ENCODE measurements at places on chromosomes 1 and 21.

DNA sequence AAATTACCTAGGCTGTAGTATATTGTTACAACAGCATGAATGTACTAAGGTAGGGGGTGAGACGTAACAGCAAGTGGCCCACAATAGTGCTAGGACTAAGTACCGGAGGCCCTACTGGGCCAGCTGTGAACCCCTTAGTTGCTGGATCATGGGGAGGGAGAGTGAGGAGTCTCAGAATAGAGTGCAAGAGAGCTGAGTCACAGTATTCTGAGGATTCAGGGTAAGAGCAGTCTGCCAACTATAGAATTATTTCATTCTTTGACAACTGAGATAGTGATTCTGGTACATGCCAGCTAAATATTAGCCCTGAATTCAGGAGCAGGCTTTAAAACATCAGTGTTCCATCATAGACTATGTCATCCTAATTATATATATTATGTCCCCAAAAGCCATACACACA, 218.7 kb downstream of the TM2D1 start:
- no peak for DNase-seq

DNA sequence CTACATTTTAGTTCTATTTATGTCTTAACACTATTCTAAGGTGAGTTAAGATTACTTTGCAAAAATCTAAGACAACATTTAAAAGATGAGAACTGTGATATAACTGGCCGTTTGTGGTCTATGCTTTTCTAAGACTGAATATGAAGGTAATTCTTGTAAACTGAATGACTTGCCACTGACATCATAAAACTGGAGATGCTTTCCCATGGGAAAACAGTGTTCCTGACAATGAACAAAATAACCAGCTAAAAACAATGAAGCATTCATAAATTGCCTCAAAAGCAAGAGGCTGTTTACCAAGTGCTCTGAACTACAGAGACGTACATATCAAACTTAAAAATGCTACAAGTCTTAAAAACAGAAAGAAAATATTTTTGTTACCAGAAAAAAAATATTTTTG, 54.7 kb downstream of the APP start:
- DNase-seq, result no peak

DNA sequence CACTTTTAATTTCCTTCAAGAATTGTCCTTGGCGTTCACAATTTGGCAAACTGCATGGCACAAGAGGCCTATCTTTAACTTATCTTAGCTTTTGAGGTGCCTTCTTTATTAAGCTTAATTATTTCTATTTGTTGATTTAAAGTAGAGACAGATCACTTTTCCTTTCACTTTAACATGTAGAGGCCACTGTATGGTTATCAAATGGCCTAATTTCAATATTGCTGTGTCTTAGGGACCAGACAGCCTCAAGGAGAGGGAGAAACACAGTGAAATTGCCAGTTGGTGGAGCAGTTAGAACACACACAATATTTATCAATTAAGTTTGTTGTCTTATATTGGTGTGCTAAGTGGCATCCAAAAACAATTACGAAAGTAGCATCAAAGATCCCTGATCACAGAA, 1013.9 kb downstream of the KCNT2 start:
- no peak for DNase-seq

DNA sequence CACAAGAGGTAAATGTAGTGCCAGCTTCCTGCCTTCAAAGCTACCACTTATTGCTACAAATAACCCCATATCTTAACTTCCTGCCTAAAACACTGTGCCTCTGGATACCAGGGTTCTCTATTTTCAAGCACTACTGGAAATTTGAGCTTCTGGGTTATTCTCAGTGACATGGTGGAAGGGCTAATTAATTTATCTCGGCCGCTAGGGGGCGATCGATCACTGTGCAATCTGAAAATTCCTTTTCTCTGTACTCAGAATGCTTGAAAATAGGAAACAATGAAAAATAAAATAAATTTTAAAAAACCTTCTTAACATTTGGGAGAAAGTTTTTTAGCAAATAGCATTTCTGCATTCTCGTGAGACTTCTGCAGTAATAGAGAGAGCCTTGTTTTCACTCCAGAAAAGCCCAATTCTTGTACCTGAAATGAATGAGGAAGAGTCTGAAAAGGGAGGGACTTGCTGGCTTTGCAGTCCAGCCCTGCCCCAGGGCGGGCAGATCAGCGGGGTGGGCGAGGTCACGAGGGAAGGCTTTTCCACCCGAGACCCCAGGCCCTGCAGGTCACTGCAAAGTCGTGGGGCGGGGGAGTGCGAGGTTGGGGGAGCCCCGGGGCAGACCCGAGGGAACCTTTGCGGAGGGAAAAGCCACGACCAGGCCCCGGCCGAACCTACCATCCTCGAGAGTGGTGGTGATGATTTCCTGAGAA, 276.7 kb downstream of the PCP4 start:
- DNase-seq, result no peak

GRCh38 chr1:179168536-179168935, 60.9 kb downstream of the ABL2 start:
- no peak for DNase-seq

DNA sequence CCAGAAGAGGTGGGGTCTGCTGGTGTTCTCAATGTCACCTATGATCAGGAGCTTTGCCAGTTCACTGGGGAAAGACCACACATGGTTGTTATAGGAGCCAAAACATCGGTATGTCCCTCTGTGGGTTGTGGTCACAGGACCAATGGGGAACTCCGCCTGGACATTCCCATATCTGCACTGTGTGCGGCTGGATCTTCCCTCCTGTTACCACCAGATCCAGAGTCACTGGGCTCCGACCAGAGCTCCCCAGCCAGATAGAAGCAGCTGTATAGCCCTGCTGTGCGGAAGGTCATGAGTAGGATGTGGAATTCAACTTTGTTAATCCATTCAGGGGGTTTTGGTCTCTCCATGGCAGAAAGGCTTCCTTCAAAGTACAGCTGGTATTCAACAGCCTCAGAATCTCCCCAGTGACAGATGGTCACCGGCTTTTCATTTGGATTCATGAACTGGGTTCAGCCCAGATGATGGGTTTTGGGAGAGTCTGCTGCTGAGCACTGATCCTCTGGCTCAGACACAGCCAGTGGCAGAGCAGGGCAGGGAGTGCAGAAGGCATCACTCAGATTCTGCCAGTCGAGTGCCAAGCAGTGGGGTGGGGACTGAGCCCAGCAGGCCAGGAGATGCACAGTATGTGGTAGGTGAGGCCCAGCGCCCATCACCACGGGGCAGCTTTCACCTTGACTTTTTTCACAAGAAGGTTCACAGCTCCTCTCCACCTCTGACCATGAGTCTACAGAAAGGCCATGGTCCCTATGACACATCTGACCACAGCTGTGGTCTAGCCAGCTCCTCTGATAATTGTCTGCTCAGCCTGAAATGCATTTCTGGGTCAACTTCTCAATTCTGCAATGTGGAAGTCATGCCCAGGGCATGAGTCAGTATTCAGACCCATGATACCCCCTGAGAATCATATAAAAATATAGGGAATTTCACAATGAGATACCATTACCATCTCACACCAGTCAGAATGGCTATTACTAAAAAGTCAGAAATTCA, 2.9 kb upstream of the SHCBP1L start:
- DNase-seq, result no peak

GRCh38 chr1:88296642-88297041, 387.4 kb upstream of the PKN2 start:
- no peak for DNase-seq

- no peak for DNase-seq
Observed at GRCh38 chr1:112092656-112093371, 103.3 kb upstream of the KCND3 start.

DNA sequence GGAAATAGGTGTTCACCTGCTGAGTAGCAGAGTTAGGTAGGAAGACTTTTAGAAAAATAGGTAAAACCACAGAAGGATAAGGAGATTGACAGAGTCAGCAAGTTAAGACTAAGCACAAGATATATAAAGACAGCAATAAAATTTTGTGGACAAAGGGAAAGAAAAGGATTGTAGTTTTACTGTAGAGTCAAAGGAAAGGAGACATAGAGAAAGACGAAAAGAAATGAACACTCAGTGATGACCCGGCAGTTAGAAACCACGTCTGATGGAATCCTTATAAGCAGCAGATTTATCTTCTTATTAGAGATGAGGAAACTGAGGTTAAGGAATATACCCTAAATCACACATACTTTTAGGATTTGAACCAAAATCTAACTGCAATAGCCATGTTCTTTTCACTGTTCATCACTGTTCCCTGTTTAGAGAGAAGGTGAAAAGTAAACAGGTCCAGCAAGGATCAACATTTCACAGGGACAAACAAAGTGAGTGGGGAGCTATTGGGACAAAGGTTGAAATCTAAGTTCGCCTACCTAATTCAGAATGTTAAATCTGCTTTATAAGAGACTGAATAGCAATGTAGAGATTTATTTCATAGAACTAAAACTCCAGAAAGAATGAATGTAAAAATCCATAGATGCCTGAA, 6.8 kb downstream of the FRRS1 start:
- DNase-seq, result no peak

GRCh38 chr1:48619539-48619938, 147.5 kb upstream of the SPATA6 start:
- no peak for DNase-seq

DNA sequence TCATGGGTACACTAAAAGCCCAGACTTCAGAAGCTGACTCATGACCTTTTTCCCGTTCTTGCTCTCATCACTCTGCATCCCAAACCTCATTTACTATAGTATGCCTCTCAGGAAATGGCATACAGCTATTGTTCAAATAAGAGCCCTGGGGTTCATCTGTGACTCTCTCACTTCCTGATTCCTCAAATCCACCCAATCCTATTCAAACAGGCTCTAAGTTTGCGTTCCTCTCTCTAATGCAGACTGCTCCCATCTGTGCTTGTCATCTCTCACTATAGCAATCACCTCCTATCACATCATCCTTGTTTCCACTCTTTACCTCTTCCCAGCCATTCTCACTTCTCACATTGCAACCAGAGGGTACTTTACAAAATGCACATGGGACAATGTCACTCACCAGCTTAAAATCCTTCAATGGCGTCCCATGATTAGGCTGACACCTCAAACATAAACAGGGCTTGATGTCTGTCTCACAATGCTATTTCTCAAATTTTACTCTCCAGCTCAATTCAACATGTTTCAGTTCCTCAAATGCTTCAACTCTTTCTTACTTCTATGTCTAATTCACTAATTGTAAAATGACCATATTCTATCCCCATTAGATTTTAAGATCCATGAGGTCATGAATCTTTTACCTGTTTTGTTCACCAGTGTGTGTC, 408.4 kb downstream of the NTNG1 start:
- no peak for DNase-seq

DNA sequence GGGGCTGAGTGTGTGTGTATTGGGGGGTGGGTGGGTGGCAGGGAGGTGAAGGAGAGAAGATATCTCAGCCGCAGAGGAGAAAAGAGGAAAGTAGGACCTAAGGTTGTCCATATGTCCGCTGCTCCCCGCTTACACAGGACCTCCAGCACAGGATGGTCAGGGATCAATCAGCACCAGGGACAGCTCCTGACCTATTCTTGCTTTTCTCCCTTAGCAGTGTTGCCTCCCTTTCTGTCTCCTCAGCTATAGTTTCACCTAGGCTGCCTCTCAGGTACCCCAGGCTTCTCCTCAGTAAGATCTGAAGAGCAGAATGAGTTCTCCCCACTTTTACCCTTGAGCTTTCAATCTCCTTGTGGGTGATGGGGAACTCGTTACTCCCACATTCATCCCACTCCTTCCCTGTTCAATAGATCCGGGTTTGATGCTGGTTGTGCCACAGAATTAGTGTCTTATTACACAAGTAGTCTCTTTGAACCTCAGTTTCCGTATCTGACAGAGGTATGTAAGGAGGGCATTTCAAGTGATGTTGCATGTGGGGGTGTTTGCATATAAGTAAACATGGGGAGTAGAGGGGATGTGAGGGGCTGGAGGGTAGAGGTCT, 1.4 kb upstream of the DPH2 start:
- no peak for DNase-seq

DNA sequence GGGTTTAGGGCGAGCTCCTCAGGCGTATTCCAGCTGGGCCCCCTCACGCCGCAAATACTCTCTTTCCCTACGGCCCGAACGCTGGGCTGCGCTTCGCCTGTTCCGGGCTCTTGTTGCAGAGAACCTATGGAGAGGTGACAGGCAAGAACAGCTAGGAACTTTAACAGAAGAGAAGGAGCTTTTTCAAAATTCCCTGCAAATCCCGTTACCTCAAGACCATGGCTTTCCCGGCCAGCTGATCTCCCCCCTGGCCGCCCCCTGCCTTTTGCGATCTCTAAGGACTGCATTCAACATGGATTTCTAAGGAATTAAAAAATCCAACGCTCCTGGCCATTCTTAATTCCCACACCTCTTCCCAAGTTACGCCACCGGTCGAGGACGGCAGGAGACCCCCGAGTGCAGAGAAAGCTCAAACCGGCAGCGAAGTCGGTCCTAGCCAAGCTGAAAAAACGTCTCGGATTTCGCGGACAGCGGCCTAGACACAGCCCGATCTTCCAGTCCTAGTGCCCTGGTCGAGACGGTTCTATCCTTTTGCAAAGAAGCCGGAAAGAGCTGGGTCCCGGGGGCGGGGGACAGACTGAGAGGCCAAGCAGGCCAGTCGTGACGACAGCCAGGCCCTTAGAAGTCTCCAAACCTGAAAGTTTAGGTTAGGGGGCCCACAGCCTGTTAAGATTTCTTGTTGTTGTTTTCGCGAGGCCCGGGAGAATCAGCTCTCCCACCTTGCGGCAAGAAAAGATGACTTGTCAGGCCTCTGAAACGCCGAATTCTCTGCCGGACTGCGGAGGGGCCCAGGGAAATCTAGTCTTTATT, 1.1 kb upstream of the TBX15 start:
- DNase-seq, result no peak

GRCh38 chr1:112605633-112606327, 13.2 kb downstream of the ST7L start:
- no peak for DNase-seq

GRCh38 chr1:61142726-61143500, 60.6 kb downstream of the NFIA start:
- no peak for DNase-seq

DNA sequence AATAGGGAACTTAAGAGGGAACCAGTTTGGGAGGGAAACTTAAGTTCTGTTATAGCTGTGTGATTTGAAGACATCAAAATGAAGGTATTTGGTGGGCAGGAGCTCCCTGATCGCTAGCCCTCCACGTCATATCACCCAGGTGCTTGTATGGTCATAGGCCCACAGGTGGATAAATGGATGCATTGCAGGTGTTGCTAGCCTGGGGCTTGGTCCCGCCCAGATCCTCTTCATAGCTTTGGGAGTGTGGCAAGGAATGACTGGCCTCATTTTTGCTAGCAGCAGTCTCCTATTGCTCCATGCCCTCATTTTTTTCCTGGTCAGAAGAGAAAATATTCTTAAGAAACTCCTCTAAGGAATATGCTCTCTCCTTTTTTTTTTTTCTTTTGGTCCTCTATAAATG, 11.3 kb downstream of the GNPAT start:
- no peak for DNase-seq

- DNase-seq, result no peak
Observed at GRCh38 chr1:50829014-50829958, 130.8 kb downstream of the FAF1 start.

- DNase-seq, result no peak
Observed at GRCh38 chr1:16083486-16083885, 10.0 kb upstream of the FAM131C start.

DNA sequence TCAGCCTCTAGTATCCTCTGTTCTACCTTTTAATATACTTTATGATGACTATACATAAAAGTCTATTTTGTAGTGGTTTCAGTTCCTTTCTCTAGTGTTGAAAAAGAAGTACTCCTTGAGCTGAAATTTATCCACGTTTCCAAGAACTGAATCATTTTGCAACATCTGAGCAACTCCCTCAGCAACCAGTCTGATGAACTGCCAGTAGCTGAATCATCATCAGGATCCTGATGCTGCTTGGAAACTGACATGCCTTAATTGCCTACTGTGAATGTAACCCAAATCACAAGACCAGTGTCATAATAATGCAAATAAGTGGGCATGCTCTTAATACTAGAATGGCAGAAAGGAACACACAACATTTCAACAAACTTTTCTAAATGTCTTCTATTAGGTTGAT, 103.3 kb downstream of the CYYR1 start:
- no peak for DNase-seq

All from stimulated activated CD8-positive, alpha-beta memory T cell treated with anti-CD3 and anti-CD28 coated beads, Interleukin-2, amount 100 ng/mL, for 1 hour (primary cell).